ENCODE measurements at places on chromosomes 1 and 21.

- DNase-seq: no peak
Observed at GRCh38 chr1:116265931-116266863, 106.8 kb upstream of the ATP1A1 start.

DNA sequence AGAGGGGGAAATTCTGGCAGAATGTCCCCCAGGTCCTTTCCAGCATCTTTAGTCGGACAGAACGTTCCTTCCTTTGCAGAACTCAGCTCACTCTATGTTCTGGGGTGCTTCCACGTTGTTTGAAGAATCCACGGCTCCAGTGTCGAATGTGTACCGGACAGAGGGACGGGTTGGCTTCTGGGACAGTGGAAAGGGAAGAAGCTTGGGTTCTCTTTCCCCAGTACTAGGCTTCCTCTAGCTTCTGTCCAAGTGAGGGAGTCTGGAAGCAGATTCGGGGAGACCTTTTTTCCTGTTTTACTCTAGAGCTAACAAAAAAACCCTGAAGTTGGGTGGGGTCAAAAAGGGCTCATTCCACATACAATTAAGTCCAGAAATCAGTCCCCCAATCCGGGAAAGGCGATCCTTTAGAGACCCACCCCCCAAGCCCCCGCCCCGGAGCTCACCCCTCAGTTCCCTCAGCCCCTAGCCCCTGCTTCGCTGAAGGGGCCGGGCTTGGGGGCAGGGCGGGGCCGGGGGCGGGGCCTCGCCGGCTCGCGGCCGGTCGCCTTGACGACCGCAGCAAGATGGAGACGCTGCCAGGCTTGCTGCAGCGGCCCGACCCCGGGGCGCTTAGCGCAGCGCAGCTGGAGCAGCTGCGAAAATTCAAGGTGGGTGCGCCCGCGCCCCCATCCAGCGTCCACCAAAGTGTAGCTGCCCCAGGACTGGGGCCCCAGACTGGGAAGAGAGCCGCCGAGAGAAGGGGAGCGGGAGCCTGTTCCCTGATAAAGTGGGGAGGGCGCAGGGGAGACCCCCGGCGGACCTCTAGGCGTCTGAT, at the start of gene RIIAD1:
TSS of gene RIIAD1 (plus strand) at position 549 of the 814 bp plus-strand sequence. CDS start at position 564, 15 bp downstream.
- no peak for DNase-seq

GRCh38 chr21:34158866-34159835, 85.8 kb downstream of the MRPS6 start:
- no peak for DNase-seq

DNA sequence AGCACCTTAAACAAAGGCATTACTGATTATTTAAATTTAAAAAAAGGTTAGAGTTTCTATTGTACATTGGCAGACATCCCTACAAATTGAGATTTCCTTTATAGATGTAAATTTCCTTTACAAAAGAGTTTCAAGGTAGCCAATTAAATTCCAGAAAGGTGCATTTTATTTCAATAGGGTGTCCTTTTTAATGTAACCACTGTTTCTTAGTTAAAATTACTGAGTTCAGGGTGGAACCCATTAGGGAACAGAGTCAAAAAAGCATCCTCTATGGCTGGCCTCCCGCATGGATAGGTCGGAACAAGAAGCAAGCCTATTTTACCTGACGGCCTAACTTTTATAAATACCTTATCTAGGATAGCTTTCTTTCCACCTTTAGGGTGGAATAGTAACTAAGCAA, 24.4 kb downstream of the TCP10L start:
- DNase-seq: no peak

DNA sequence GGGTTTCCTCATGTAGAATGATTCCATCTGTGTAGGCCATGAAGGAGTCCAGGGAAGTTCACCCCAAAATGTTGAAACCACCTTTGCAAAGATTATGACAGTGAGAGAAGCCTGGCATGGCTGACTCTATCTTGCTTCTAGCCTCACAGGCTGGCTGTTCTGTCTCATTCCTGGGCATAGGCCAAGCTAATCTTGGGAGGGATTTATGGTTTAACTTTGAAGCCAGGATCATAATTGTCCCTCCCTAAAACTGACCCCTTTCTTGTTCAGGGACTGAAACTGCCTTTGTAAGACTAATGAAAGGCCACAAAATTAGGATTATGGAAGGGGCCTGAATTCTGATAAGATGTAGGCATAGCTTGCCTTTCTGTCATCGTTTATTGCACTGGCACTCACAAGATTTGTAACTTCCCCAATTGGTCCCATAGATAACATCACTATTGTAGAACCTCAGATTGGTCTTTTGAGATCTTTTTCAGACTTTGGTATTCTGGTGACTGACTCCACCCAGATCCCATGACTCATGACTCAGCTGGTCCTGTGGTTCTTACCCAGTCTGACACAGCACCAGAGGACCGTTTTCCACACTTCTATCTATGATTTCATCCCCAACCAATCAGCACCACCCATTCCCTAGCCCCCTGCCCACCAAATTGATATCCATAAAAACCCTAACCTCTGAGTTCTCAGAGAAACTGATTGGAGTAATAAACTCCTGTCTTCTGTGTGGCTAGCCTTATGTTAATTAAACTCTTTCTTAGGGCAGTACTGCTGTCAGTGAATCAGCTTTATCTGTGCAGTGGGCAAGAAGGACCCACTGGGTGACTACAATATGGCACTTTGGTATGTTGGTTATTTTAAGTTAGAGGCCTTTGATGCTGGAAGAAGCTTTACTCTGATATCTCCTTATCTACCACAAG, 13.6 kb upstream of the LAMTOR5 start:
- DNase-seq: no peak

GRCh38 chr1:230415405-230416132, 10.6 kb downstream of the PGBD5 start:
- no peak for DNase-seq
